ENCODE measurements at places on chromosomes 6 and 20.

GRCh38 chr6:163841733-163842132, 427.2 kb downstream of the QKI start:
- no peak for DNase-seq

DNA sequence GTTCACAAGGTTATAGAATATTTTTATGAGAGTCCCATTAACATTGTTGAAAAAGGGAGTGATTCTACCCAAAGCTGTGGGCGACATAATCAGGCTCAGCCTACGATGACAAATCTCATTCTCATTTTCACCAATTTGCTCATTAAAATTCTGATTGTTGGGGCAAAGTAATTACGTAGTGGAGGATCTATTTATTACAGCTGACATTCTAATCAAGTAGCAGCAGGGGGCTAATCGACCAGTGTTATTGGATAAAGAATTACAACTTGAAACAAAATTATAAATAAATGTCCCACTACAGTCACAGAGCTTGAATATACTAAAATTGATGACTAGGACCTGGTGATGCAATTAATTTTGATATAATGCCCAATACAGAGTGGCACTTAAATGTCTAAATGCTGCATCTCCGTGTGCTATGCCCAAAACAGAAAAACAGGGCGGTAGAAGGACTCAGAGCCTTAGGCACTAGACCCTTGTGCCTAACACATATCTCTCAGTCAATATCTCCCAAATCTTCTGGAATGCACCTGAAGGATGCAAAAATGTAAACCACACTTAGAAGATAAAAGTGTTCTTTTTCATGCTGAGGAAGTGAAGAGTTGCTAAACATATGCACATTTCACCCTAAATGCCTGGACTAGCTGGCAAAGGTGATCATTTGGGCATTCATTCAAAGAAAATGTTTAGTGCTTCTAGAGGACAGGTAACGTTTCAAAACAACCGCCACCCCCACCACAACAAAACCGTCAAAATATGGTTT, 88.3 kb downstream of the CD24 start:
- DNase-seq: no peak

DNA sequence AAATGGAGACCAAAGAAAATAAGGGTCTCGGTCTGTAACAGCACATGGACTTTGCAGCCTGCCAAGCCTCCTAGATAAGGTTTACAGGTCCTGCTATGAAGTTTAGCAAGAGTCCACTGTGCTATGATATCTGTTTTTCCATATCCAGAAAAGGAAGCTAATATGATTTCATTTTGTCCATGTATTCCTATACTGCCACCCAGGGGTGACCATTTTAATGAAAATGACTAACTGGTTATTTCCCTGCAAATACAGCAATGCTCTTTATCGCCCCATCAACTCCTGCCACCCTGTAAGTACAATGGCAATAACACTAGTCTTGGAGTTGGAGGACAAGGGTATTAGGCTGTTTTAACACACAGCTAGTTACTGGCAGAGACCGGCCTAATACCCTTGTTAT, 115.2 kb upstream of the GLP1R start:
- DNase-seq: peak; percentile 24

DNA sequence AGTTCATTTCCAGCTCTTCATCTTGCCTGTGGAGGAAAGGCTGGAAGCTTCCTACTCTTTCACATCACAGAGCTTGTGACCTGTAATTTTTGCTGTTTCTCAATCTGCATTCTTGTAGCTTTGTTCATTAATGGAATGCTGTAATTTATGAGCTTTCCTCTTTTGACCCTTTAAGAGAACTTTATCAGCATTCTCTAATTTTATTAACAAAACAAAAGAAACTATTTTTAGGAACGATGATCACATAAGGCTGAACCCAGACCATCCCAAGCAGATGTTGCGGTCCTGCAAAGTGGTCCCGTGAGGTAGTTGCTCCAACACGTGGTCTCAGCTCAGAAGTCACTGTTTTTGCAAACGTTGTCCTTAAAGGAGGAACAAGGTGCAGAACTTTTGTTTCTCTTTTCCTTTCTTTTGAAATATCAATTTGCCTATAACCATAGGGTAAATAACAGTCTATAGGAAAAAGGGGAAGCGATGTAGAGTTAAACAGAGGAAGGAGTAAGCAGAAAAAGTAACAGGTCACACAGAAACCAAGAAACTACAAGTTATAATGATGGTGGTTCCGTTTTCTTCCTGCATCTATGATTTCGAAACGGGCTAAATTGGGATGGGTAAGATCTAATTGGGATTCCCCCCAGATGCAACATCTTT, 121.3 kb upstream of the PHACTR1 start:
- no peak for DNase-seq

DNA sequence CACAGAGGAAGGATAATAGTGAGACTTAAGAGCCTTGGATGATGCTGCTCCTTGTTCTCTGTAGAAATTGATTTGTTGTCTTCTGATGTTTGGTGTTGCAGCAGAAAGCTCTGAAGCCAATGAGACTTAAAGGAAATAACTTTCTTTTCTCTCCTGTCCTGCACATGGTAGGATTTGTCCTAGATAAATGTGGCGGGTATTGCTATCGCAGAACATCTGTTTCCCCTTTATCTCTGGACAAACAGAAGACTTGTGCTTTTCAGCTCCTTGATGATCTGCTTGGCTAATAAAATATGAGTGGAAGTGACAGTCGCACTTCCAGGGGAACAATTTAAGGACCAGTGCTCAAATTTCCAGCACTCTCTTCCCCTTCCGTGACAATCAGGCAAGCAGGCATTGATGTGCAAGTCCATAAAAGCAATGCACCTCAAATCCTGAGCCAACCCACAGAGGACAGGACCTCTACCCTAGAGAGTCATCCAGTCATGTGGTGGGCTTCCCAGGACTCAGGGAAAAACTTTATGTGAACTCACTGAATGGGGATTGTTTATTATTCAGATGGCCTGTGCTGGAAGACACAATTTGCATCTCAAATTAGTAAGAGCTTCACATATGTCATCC, 9.9 kb upstream of the NCR2 start:
- DNase-seq: no peak
